ENCODE measurements at places on chromosomes 3 and 15.

DNA sequence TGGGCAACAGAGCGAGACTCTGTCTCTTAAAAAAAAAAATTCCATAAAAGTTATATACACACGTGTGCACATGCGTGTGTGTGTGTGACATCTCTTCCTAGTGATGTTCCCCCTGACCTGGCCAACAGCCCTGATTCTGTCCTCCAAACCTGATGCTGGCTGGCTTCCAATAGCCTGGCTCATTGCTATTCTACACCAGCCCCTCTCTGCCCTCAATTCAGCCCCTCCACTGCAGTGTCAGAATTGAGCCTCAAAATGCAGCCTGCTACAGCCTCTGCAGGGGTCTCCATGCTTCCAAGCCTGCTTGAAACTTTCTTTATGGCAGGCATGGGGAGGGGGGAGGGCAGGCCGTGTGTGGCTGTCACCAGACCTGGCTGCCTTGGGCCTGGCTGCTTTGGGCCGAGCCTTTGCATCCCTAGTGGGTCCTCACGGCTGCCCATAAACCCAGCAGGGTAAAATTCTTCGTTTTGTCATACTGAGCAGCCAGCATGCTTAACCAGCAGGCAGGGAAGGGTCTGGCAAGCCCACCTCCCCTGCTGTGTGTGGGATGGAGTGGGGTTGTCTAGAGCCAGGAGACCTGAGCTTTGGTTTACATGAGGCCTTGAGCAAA lies 22.7 kb upstream of the DOCK3 start:
- DNase-seq: no peak

DNA sequence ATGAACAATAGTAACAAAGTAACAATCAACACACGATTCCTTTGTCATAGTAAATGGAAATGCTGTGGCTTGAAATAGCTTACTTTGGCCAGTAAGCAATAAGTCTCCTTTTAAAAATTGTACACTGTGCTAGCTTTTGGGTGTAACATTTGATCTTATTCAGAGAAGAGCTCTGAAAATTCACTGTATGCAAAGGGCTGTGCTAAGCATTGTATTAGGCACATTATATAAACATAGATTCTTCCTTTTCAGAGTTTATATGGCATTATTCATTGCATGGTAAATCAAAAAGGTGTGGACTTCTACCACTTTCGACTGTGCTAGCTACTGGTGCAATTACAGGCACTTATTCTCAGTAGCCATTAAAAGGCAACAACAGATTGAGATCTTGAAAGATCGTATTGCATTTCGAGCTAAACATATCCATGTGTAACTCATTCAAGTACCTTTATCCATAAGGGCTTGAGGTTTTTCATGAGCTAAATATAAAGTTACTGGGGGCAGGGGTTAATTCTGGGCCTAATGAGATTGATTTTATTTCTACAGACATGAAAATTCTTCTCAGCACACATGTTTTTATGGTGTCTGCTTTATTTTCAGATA lies 246.8 kb downstream of the NR1D2 start:
- DNase-seq: no peak

- DNase-seq: no peak
These were observed 23.8 kb downstream of the LRRFIP2 start for GRCh38 chr3:37150621-37151020.

GRCh38 chr15:93048759-93049161 lies 40.3 kb downstream of the RGMA start:
- DNase-seq: no peak

DNA sequence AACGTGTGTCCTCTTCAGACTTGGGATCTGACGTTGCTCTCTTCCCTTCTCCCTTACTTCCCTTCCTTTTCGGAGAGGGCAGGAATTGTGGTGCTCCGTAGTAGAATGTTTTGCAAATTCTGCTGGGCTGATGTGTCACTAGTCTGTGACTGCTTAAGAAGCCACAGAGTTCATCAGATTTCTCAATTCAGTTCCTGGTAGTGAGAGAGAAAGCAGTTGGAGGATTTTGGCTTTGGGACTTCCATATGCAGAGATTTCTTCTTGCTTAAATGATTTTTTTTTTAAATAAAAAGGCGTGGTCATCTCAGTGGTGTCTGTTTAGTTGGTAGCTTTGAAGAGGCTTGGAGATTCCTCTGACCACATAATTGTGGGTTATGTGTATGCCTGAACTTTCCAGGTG lies 10.1 kb downstream of the CEMIP start:
- DNase-seq: no peak

- DNase-seq: no peak
These were observed 40.1 kb downstream of the CDCP1 start for GRCh38 chr3:45105855-45106671.

DNA sequence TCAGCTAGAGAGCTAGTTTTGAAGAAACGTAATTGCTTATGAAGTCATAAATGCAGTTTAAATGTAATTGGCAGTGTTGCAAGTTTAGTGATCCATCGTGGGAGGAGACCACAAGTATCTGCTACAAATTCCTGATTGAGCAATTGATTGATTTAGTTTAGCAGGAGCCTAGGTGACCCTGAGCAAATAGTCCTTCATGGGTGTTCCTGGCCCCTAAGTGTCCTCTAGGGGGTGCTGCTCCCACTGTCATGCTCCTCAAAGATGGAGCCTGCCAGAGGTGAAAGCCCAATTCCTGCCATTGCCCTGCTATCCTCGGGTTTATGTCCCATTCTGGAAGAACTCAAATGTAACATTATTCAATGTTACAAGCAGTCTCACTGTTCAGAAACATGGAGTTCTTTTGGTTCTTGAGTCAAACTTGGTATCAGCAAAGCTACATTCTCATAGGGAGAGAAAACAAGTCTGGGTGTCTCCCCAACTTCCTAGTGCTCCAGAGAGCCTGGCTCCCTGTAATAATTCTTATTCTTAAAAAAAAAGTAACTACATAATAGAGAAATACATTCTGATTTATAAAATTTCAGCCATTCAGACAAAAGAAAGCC lies 29.8 kb upstream of the SENP5 start:
- peak; percentile 82 for DNase-seq

DNA sequence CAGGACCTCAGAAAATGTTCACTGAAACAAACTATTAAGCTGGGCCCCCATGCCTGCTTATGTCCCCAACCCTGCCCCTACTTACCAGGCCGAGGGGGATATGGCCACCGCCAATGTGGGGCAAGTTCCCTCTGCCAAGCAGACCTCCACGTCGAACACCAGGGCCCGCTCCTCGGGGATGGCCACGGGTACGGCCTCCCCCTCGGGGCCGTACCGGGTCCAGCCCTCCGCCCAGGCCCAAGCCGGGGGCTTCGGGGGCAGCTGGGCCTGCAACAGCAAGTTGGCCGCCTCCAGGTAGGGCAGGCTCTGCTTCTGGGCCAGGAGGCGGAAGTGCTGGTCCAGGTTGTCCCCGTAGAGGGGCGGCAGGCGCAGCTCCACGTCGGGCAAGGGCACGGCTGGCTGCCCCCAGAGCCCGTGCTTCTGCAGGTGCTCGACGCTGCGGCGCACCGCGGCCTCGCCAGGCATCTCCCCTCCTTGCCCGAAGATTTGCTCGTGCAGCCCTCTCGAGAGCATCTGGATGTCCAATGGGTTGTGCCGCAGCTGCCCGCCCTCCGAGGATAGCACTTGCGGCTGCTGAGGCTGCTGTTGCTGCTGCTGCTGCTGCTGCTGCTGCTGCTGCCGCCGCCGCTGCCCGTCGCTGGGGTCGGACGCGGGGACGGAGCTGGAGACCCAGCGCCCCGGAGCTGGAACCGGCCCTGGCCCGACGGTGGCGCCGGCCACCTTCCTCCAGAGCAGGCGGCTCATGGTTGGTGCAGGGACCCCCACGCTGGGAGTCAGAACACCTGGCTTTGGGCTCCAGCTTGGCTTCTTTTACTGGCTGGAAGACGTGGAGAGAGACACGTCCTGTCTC lies 1.4 kb downstream of the POLG start:
- DNase-seq: no peak

DNA sequence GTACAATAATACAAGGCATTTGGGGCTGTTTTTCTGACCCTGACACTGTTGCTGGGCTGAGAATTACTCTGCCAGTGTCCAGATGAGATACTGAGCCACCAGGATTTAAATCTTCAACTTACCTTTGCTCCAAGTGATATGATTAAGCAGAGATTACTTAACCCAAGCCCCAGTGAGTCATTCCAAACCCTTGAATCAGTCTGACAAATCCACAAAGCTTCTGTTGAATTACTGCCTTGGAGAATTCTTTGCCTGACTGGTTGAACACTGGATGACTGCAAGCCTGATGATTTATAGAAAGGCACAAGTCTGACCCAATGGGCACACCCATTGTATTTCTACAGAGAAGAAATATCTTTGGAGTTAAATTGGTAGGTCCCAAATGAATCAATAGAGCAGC lies 88.2 kb upstream of the TSC22D2 start:
- DNase-seq: no peak

DNA sequence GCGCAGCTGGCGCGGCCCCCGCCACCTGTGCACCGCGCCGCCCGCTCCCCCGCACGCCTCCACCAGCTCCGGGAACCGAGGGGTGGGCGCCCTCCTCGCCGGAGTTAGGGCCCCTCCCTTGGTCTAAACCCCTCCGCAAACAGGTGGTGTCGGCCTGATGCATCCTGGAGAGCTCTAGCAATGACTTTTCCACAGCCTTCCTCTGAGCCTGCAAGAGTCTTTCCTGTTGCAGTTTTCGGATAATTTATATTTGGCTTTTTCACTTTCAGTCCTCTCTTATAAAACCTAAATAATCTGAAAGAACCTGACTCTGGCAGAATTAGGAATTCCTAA lies 334 bp upstream of the IGSF11 start:
- DNase-seq: no peak

GRCh38 chr15:96330450-96331143 lies at the start of gene NR2F2:
NR2F2 (plus strand) TSS chr15:96330700; CDS start chr15:96332106, 1,406 bp downstream.
- DNase-seq: peak; percentile 73

Measured in GM10248 (cell line).